ENCODE measurements at places on chromosomes 12 and 14.
A peak's percentile ranks its signal among the peaks of the same experiment; 100 is the strongest.

GRCh38 chr14:56945291-56945690 is 135.0 kb upstream of the OTX2 start:
- DNase-seq: no peak

DNA sequence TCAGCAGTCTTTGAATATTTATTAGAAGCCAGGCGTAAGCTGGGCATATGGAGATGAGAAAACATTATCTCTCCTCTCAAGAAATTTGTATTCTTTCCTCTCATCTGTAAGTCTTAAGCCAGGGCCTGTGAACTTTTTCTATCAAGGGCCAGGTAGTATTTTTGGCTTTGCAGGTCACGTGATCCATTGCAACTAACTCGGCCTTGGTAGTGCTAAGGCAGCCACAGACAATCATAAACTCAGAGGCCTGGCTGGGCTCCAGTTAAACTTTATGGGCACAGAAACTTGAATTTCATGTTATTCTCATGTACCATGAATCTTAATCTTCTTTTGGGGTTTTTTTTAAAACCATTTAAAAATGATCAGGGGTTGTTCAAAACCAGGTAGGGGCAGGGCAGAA is 117.4 kb upstream of the PELI2 start:
- DNase-seq: no peak

DNA sequence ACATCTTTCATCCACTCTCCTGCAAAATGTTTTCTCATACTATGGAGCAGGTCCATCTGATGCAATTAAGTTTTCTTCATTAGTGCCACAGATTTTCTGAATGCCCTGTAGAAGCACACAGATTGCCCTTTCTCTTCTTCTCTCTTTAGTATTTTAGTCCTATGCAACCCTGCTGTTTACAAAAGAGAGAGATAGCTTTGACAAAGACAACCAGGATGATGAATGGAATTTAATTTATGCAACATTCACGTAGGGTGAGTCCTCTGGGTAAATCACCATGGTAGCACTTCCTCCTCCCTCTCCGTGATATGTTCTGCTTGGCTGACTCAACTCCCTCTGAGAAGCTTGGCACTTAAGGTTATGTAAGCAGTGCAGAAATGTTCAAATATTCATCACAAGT is 400.9 kb upstream of the PDE3A start:
- no peak for DNase-seq

DNA sequence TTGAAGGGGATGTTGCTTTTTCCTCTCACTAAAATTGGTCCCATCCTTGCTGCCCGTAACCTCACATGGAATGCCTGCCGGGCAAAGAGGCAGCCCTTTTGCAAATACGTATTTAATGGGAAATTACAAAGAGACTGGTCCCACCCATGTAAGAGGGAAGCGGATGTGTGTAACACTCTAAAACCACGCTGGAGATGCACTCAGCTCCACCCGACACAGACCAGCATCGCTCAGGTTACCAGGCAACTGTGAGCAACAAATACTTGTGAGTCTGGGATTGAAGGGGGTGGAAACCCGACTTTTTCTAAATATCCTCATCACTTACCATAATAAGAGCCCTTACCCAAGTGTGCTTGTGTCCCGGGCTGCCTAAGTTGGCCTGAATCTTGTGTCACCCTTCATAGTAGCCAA is 47.7 kb downstream of the ELK3 start:
- no peak for DNase-seq

GRCh38 chr12:93960521-93960920 is 187.9 kb upstream of the PLXNC1 start:
- DNase-seq: no peak

- no peak for DNase-seq
These were observed 693.0 kb downstream of the NRXN3 start for GRCh38 chr14:78863143-78863542.

DNA sequence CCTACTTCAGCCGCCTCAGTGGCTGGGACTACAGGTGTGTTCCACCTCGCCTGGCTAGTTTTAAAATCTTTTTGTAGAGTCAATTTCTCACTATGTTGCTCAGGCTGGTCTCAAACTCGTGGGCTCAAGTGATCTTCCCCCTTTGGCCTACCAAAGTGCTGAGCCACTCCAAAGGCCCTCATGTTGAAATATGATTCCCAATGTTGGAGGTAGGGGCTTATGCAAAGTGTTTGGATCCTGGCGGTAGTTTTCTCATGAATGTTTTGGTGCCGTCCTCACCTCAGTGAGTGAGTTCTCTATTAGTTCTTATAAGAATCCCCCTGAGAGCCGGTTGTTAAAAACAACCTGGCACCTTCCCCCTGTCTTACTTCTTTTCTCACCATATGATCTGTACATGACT is 784.6 kb downstream of the TMTC2 start:
- DNase-seq: no peak

DNA sequence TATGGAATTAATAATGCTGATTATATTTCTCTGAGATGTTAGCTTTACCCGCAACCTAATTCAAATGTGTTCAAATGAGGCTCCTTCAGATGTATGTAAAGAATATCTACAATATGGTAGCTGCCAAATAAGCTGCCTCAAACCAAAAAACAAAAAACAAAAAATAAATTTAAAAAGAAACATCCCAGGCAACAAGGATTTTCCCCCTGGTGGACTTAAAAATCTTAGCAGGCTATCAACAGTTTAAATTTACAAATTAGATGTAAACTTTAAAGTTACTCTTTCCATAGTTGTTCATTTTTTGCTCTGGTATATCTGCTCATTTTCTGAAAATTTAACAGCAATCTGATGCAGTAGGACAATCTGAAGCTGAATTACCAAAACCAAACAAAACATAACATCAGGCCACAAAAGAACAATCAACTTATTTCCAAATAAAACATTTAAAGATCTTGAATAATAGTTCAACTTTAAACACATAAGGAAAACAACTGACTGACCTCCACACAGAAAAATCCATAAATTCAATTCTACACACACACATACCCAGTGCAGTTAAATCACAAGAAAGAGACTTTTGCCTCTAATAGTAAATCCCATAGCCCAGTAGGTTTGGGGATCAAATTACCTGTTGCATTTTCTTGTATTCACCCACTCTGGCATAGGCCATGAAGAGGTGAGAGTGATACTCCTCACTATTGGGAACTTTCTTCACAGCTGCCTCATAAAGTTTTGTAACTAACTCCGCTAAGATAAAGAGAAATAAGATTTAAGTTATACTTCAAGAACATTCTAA is 21.3 kb downstream of the NAA25 start:
- no peak for DNase-seq

DNA sequence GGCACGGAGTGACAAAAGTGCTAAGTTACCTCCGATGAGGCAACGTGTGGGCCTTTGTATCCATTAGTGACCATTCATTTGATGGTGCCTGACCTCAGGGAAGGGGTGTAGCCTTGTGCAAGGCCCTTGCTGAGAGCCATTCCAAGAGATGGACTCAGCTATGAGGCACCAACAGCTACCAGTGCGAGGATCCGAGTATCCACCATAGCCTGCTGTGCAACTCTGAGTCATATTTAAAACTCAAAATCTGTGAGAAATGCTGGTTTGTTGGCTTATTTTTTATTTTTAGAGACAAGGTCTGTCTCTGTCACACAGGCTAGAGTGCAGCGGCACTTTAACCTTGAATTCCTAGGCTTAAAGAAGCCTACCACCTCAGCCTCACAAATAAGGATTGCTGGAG is 25.1 kb upstream of the WNK1 start:
- DNase-seq: no peak

DNA sequence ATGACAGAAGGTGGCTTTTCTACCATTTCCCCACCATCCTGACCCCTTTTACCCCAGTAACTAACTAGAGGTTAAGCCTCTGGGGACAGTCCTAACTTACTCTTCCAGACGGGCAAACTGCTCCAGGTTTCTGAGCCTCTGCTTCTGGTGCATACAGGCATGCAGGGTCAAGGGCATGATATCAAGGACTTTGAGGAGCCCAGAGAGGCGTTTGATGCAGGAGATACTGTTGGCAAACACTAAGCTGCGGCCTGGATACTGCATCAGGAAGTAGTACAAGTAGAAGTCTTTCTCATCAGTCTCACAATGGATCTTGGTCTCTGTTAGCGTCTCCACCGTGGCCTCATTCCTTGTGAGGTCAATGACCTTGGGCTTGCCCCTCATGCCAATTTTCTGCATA is 21.0 kb downstream of the DDX24 start:
- peak; percentile 64 for DNase-seq

DNA sequence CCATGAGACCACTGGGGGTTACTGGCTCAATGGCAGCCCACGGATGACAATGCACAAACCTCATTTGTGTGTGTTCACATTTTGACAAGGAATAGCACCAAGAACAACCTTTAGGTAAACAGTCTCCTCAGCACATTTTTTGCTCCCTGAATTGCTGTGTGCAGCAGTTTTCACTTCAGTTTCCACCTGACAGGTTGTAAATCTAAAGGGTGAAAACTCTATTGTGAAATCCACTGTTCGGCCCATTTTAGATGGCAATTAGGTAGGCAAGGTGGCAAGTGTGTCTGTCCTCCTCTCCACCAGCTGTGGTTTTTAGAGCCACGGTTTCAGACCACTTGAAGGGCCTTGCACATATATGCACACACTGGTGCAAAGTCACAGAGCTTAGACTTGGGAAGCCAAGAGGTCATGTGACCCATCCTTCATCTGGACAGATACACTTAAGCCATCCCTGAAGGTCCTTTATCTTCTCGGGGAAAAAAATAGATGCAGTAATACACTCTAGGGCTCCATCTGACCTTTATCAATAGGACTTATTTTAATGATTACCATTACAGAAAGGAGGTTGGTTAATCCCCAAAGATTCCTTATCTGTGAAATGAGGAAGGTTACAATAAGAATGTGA is 23.2 kb downstream of the HAL start:
- no peak for DNase-seq

DNA sequence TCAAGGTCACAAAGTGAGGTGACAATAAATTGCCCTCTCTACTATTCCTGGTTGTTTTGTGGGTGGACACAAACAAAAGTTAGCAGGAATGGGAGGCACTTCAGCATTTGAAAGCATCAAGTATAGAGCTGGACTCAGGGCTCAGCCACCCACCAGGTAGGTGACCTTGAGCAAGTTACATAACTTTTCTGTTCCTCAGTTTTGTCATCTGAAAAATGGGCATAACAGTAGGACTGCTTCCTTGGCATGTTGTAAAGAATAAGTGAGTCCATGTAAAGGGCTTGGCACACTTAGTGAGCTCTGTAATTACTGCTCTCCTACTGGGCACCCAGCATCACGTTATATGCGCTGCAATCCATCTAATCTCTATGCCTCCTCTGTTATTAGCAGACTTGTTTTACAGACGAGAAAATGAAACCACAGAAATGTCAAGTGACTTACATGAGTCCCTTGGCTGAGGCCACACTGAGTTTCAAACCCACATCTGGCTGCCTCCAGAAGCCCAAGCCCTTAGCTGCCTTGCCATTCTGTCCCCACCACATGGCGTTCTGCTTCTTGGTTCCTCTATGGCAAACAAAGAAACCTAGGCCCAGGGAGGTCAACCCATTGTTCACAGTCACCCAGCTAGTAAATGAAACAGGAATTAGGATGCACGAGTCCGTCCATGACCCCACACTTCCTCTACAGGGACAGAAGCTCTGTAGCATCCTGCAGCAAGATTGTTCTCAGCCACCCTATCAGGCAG is 63.2 kb upstream of the SLC24A4 start:
- DNase-seq: no peak

DNA sequence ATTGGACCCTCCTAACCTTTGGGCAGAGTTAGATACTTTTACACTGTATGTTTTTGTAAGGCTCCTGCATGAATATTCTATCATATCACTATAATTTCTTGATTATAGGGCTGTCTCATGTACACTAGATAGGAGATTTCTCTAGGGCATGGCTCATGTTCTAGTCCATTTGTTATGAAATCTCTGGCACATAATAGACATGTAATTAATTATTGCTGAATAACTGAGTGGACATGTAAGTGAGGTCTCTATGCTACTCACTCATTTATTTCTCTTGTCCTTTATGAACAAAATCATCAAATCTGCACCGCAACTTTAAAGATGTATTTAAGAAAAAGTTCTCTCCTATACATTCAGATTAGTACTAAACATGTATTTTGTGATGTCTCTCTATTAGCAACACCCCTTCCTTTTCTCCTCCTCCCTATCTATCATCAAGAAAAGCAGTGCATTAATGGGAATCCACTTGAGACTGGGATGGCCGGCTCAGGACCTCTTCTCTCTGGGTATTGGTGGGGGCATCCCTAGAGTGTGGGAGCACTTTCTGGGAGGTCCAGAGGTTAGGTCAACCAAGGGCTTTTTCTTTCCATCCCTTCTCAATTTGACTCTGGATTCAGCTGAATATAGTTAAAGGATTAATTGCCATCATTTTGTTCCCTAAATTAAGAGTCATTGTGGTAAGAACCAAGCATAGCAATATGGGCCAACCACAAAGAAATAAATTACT is 168.0 kb upstream of the HMGA2 start:
- no peak for DNase-seq

GRCh38 chr12:49872781-49873181 is 29.9 kb upstream of the BCDIN3D start:
- no peak for DNase-seq

DNA sequence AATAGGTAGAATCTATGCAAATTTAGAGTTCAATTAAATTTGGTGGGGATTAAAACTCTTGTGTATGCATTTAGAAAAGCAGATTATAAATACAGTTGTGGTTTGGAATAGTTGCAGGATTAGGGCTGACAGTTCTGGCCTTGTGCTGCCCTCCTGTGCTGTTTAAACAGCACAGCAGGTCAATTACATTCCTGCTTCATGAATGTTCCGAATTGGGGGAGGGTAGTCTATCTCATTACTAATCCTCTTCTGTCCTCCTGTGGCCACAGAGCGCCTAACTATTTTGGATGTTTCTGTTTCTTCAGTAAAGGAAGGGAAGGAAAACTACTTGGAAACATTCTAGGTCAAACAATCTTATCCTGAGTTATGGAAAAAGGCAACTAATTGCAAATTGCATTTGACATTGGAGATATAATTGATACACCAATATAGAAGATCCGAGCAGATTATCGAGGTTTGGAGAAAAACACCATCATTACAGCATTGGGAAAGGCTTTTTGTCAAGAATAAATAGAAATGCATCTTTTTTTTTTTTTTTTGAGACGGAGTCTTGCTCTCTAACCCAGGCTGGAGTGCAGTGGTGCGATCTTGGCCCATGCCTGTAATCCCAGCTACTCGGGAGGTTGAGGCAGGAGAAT is 8.7 kb upstream of the GPR19 start:
- no peak for DNase-seq

GRCh38 chr12:109036975-109037374 is 15.4 kb upstream of the USP30 start:
- DNase-seq: no peak

DNA sequence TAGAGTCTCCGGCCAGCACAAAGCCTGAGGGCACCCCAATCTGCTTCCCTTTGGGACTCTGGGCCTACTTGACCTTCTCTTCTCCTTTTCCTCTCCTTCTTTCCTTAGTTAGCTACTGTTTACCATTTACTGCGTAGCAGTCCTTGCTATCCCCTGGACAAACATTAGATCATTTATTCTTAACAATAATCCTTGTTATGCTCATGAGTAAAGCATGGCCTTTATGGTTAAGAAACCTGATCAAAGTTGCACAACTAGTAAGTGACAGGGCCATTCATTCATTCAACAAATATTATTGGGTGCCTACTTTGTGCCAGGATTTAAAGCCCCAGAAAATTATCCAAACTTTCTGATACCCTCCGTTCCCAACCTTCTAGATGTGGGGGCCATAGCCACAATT is 3.2 kb upstream of the HDAC7 start:
- DNase-seq: no peak

- DNase-seq: no peak
These were observed 59.3 kb upstream of the TMPO start for GRCh38 chr12:98456041-98456440.

All from vagina (tissue), 2 donors.